ENCODE measurements at places on chromosomes 12 and 14.

- no peak for DNase-seq
These were observed 6.9 kb downstream of the GALNT4 start for GRCh38 chr12:89517720-89518119.

- no peak for DNase-seq
These were observed 903.8 kb downstream of the BCL11B start for GRCh38 chr14:98368221-98368620.

DNA sequence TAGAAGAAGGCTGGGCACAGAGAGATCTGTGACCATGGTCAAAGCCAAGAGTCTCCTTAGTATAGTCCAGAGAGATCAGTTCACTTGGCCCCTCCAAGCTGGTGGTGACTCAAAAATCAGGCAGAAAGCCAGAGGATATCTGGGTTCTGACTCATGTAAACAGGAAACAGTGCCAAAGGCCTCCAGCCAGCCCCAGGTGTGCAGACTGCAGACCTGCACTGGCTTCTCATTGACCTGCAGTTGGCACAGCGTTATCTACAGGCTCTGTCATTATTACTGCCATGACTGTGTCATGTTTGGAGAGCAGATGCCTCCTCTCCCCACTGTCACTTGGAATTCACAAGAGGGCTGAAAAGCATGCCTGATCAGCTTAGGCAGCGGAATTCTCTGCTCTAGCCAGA lies 295.7 kb upstream of the PRKD1 start:
- DNase-seq: no peak

- DNase-seq: no peak
These were observed 34.6 kb downstream of the ZFP36L1 start for GRCh38 chr14:68758301-68758700.

DNA sequence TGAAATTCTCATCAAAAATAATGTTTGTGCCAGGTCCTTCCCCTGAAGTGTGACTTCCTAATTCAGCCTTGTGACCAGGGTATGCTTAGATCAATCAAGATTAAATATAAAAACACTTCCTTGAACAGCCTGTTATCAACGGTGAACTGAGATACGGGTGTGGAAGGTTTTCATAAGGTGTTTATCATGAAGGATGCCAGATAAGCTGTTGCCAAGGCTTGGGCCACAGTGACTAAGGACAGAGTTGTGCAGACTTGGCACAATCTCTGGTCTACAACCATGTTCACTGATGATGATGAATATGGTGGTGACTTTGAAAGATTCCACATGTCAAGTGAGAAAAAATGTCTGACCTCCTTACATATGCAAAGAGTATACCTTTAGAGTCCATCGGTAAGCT lies 51.3 kb upstream of the LIN7A start:
- no peak for DNase-seq

- peak; percentile 19 for DNase-seq
These were observed 780 bp downstream of the TBC1D15 start for GRCh38 chr12:71840231-71840847.

- no peak for DNase-seq
These were observed 102.5 kb upstream of the DIO2 start for GRCh38 chr14:80313806-80314205.

DNA sequence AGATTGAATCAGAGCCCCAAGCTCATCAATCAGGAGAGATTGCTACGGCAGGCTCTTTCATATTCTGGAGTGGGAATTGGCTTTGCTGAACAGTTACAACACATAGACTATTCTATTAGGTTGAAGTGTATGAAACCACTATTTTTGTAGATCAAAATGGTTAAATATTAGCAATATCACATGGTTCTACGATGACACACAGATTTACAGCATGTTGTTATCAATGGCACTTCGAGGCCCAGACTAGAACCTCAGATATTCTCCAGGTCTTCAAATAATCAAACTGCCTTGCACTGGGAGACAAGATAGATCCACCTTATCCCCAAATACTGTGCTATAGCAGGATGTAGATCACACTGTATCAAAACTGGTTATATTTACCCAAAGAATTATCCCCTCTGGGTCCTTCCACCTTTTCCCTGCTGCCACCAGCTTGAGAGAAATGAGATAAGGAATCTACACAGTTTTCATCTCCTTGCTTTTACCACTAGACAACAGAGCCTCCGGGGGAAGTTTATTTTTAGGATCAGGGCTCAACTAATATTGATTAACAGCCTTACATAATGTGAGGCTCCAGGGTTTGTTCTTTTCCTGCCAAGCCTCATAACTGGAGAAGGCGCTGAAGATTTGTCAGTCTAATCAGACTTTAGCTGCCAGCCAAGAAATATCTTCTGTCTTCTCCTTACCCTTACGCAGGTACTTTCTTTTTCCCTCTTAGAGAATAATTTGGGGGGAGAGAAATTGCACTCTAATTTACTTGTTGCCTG lies 507.1 kb downstream of the DIO2 start:
- DNase-seq: no peak

DNA sequence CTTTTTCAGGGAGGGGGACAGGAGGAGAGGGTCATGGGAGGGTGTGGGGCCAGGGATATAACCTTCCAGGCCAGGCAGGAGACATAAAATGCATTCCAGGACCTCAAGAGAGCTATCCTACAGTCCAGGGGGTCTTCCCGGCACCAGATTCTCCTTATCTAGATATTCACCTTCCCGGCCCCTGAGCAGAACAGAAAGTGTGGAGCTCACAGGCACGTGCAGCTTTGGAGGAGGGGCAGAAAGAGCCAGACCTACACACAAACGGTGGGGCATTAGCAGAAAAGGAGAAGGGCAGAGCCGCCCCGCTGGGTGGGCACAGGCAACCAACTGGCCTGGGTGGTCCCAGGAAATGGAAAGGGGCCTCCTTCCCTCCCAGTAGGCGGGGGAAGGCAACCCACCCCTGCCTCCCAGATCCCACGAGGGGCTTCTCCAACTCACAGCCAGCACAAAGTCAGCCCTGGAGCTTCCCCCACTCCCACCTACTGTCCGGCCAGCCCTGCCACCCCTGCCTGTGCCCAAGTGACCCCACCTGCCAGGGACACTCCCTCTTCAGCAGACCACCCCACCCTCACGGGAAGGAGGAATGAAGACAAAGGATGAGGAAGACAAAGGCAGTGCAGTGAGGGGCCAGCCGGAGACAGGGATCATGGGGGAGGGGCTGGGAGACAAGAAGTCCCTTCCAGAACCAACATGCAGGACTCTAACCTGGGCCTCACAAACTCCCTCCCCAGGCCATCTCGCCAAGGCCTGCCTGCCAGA lies 33.3 kb downstream of the CCDC85C start:
- no peak for DNase-seq

DNA sequence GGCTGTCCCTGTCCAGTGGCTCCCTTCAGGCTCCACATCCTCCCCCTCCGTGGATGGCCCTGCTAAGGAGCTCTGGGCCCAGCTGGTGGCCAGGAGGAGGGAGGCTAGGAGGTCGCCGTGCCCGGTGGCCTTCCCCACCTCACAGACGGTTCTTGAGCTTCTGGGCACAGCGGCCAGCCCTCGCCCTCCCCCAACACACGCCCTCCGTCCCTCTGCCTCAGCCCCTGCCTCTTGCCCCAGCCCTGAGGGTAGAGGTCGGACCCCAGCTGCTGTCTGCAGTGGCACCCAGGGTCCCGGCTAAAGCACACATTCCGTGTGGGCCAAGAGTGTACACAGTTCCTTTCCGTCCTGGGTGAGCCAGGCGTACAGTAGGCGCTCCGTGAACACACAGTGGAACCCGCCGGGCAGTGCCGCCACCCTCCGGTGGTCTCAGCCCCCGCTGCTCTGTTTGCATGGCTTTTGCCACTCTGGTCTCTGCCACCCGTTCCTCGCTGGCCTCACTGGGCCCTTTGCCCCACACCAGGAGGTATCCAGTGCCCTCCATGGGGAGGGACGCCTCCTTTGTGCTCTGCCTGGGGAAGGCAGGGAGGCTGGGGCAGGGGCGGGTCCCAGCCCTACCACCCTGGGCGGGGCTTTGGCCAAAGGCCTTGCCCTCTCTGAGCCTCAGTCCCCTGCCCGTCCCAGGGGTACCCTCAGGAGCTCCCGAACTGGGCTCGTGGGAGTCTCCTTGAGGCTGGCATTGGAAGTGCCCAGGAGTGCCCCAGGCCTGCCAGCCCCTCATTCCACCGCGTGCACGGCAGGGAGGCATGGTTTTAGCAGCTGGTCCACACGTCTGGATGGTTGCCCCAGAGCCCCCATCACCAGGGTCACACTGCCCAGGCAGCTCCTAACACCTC lies 13.0 kb downstream of the TRMT61A start:
- no peak for DNase-seq

- DNase-seq: no peak
These were observed 299.1 kb downstream of the NUAK1 start for GRCh38 chr12:105839629-105840127.

GRCh38 chr12:122079033-122079531 lies 526 bp downstream of the MLXIP start:
- no peak for DNase-seq

DNA sequence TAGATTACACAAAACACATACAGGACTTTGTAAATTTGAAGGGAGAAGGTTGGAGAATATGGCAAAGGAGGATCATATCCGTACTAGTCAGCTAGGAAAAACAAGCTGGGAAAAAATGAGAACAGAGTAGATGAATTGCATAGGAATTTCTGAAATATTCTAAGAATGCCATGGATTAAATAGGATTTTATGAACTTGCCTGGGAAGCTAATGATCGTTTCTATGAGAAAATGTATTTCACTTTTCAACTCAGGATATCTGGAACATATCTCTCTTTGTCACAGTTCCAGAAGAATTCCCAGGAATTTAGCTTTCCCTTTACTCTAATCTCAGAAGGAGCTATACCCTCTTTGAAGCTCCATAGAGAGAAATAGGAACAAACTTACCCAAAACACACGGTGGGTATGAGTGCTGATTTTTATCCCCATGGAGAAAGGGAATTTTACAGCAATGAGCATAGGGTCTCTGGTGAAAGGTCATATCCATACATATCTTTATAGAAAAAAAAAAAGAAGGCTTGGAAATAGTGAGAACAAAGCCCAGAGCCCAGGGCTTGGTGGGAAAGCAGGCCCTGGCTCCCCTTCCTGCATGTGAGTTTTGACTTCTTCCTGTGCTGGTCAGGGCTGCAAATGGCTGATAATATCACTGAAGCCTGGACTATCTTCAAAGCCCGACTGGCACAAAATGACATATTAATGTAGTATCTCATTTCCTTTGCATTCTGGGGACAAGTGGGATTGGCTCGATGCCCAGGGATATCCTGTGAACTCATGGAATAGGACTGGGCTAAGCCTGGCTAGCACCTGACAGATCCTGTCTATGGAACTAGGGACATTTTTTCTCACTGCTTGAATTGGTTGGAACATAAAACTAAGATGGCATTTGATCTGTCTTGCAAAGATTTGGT lies 136.3 kb downstream of the AEBP2 start:
- DNase-seq: no peak

- DNase-seq: no peak
These were observed 201.2 kb downstream of the ESR2 start for GRCh38 chr14:64092940-64093339.

DNA sequence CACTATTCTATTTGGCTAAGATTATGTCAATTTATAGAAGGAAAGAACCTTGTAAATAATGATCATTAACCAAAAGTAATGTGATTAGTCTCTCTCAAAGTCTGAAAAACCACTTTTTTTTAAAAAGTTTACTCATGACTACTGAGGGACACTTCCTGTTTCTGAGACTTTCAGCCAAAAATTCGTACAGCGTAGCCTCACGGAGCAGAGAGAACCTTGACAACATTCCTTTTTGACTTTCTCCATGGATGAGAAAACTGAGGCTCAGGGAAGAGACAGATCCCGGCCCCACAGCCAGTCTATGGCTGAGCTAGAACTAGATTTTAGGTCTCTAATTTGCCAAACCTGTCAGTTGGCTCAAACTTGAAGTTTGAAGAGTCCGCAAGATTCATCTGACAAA lies 68.2 kb downstream of the DAD1 start:
- DNase-seq: no peak

DNA sequence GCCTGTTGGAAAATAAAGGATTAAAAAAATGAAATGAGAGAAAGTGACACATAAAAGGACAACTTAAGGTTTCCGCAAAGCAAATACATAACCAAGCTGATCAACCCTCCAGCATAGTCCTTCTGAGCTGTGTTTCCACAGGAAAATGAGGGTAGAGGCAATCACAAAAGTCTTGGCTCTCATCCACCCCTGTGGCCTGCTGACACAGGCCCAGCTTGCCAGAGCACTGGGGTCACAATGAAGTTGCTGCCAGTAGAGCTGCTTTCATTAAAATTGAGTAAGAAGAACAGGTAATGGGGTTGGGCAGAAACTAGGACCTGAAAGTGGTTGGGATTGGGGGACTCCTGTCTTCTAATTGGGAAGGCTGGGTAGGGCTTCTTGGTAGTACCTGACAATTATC lies 65.9 kb downstream of the RERG start:
- DNase-seq: no peak

DNA sequence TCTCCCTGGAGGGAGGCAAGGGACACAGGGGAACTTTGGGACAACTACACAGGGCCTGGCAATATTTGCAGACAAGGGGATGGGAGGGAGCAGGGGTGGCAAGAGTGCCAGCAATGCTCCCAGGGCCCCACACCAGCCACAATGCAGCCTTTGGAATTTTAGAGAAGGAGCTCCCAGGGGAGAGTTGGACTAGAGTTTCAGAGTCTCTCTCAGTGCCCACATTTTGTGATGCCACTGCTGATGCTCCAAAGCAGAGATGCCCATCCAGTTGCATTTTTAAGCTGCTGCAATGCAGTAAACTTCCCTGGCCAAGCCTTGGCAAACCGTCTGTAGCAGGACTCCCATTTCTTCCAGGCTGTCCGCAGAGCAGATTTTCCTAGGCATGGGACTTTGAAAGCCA lies 98.9 kb downstream of the ZFP36L1 start:
- DNase-seq: no peak

GRCh38 chr14:65242732-65243134 lies 140.4 kb upstream of the MAX start:
- DNase-seq: no peak

GRCh38 chr12:42119085-42119633 lies 25.5 kb downstream of the GXYLT1 start:
- DNase-seq: no peak

GRCh38 chr12:11771356-11771755 lies 121.9 kb downstream of the ETV6 start:
- DNase-seq: peak; percentile 25

DNA sequence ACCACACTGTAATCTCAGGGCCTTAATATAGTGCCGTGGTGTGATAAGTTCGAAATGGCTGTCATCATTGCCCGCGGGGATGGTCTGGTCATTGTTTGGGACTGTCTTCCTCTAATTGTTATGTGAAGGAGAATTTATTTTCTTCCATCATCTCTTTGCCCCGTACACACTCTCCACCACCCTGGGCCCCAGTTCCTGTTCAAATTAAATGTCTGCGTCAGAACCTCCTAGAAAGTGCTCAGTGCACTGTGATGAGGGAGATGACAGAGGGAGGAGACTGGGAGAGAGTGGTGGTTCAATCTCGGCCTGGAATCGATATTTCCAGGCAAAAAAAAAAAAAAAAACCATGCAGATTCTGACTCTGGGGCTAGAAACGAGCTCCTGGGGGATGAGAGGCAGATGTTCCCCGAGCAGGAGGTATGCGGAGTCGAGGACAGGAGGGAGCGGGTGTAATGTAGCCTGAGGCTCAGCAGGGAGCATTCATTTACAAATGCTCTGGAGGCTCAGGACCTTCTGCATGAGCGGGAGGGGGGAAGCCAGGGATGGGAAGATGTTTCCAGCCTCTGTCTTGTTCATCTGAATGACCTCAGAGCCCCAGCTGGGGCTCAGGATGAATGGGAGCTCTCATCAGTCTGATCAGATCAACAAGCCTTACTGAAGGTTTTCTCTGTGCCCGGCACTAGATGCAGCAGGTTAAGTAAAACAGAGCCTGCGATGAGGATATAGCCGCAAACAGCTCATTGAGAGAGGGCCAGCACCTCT lies 219.5 kb downstream of the TBX5 start:
- DNase-seq: no peak
